Activated naive CD4-positive, alpha-beta T cell treated with anti-CD3 and anti-CD28 coated beads, Interleukin-2, amount 50 U/mL, for 72 hours (primary cell): ENCODE measurements at places on chromosomes 16 and 17. TPM values are rescaled to one million over a fixed set of nuclear protein-coding genes. Genes with fewer than 3 reads are reported as not detected.

DNA sequence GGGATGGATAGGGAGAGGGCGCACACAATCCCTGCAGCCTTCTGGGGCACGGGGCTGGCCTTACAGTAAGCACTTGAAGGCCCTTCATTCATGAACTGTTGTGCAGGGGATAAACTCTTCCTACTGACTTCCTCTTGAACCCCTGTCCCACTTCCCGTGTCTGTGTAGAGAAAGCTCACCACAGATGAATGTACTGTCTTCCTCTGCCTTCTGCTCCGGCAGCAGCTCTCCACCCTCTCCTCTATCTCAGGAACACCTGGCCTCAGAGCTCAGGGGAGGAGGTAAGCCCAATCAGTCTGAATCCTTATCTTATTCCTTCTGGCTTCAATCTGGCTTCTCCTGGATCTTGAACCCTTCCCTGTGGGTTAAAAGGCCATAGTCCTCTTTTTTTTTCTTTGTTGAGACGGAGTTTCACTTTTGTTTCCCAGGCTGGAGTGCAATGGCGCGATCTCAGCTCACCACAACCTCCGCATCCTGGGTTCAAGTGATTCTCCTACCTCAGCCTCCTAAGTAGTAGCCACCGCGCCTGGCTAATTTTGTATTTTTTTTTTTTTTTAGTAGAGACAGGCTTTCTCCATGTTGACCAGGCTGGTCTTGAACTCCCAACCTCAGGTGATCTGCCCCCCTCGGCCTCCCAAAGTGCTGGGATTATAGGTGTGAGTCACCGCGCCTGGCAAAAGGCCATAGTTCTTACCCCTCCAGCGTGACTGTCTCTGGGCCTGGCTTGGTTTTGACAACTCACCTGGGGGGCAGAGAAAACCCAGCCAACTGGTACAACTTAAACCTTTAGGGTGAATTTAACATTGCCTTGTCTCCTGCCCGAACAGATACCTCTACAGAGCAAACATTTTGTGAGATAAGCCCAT lies 7.2 kb upstream of the SLC52A1 start:
- DNase-seq, result no peak

DNA sequence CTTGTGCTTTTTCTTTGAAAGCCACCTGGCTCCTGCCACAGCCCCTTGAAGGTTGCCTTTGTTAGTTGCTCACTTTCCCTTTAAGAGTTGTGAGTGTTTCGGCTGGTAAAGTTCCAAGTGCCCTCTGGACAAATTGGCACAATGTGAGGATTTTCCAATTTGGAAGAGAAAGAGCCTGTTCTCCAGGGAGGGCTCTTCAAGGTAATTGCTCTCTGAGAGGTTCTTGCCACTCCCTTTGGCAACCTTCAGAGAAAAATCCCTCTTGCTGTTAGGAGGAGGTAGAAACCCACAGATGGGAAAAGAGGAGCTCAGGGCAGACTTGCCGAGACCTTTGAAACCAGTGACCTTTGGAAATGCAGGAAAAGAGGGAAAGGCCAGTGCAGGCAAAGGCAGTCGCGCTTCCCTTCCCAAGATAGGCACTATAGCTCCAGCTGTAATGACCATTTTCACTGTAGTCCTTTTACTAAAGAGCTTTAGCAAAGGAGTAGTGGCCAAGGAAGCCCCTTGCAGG lies 49.0 kb upstream of the AKAP1 start:
- no peak for DNase-seq

The CCL5 gene
- 14.7 TPM for total RNA-seq

- DNase-seq, result no peak
Observed at GRCh38 chr17:80749611-80750010, 205.0 kb downstream of the RPTOR start.

The PIK3R6 gene
- 0.23 TPM for total RNA-seq
